DMS53 (cell line): ENCODE measurements at places on chromosomes 12 and 14.
A peak's percentile ranks its signal among the peaks of the same experiment; 100 is the strongest.

DNA sequence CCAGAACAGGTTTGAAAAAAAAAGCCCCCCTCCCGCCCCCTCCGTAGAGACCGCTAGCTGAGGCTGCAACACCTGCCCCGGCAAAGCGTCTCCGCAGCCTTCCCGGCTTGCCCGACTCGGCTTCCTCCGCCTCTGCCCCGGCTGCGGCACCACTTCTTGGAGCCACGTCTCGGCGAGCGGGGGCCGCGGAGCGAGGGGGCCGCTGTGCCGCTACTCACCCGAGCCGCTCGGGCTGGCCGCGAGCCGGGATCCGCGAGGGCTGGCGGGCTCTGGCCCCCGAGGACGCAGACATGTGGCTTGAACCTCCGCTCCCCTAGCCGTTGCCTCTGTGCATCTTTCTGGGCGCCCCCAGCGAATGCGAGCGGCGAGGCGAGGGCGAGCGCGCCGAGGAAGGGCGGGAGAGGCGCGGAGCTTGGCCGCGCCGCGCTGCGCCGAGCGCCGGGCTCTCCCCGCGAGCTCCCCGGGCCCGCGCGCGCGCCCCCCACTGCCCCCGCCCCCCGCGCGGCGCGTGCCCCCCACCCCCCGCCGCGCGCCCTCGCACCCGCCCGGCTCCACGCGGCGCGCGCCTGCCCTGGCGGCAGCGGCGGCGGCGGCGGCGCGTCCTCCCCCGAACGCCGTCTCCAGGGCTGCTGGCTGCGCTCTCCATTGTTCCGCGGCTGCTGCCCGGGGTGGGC lies 249.5 kb downstream of the APAF1 start:
- peak; percentile 72 for DNase-seq

GRCh38 chr12:8014836-8015235 lies 17.7 kb upstream of the FOXJ2 start:
- DNase-seq, result no peak

- DNase-seq, result no peak
These were observed 19.8 kb downstream of the CKB start for GRCh38 chr14:103502877-103503276.

GRCh38 chr12:113052326-113052725 lies 4.2 kb upstream of the DTX1 start:
- DNase-seq, result no peak

DNA sequence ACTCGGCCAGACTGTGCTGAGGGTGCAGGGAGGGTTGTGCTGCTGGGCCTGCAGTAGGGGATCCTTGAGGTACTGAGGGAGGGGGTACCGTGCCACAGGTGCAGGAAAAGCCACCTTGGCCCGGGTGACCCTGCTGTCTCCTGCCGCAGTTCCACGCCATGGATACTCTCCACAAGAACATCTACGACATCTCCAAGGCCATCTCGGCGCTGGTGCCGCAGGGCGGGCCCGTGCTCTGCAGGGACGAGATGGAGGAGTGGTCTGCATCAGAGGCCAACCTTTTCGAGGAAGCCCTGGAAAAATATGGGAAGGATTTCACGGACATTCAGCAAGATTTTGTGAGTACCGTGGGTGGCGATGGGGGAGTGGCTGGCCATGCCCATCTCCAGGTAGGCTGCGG lies 14.0 kb upstream of the CRIP2 start:
- no peak for DNase-seq

DNA sequence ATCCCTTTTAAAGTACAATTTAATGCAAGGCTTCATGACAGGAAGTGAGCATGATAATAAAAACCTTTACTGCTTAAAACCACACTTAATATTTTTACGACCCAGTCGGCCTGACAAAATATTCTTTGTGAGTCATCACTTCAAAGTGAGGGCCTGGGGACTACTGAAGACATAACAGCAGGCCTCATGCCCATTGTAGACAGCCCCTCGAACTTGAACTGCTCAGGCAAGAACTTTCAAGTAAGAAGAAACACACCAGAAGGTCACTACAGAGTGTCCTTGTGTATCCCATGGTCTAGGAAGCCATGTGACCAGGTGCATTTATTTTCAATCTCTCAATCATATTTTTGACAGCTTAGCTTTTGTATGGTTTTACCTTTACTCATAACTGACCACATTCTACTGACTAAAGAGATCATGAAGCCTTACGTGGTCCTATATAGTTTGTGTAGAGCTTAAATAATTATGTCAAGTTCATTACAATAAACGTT lies 61.4 kb upstream of the MANSC4 start:
- peak; percentile 70 for DNase-seq

DNA sequence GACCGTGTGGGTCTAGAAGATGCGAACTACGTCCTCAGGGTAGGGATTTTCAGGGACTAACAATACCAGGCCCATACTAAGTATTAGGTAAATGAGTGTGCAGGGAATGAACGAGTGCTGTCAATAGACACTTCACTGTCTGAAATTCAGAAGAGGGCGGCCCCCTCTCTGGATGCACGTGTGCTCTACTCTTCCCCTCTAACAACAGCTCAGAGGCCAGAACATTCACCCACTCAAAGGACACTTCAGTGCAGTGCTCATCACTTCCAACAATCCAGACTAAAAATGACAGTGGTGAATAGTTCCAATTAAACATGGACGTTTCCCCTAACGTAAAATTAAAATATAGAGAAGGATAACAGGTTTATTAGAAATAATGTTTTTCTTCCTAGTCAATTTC lies 199.9 kb downstream of the CALM1 start:
- no peak for DNase-seq

DNA sequence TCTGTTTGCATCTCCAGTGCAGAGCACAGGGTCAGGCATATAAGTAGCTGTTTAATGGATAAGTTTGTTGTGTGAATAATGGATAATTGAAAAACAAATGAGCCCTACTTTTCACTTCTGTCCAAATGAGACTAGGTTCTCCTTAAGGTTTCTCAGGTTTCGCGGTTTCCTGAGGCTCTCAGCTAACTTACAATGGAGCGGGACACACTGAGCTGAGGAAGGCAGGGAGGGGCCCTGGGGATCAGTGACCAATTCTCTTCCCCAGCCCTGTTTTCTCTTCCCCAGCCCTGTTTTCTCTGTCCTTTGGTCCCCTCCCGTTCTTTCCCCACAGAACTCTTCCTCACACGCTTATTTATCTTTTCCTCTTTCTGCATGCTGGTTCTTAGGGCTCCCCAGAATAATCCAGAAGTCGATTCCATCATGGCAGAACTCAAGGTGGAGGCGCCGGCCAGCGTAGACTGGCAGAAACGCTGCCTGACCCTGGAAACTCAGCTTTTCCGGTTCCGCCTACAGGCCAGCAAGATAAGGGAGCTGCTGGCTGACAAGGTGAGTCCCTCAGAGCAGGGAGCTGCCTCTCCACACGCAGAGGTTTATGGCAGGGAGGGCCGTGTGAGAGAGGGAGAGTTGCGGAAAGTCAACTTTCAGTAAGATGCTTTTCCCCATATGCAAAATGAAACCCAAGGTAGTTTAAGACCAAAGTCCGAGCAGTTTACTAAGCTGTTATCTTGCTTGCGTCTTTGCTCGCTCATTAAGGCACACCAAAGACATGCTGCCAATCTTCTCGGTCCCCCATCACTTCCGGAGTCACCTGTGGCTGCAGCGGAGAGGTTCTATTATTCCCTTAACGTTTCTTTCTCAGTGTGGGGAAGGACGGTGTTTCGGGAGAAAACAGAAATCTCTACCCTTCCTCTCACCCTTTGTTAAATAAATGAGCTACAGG lies 8.6 kb downstream of the PLEKHH1 start:
- no peak for DNase-seq

- peak; percentile 59 for DNase-seq
These were observed at the start of gene NDRG2 for GRCh38 chr14:21024585-21025370. TSS of gene NDRG2 (minus strand) at chr14:21025061. CDS start at chr14:21023315, 1,746 bp downstream.

DNA sequence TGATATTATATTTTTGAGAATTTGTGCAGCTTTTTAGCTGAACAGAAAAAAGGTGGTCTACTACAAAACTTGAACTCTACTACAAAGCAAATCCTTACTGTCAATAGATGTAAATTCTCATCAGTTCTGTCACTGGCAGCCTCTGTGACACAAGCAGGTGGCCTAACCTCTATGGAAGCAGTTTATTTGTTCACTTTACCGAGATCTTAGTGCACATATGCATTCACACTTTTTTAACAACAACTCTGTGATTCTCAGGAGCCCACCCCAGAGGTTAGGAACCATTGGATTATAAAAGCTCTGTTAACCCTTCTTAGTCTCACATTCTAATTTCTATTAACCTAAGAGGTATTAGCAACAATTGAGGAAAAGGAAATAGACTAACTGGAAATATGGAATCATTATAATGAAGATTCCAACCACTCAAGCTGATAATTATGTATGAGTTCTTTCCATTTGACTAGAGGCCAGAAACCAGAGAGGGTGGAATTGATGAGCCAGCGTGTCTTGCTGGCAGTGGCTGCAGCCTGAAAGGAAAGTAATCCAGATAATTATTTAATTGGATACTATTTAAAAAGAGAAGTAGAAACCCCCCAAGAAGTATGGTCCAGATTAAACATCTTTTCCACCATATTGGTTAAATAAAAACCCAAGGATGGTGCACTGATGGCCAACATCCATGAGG lies 451.1 kb downstream of the TMEM117 start:
- DNase-seq, result no peak

- no peak for DNase-seq
These were observed 79.9 kb downstream of the TAOK3 start for GRCh38 chr12:118292836-118293235.

DNA sequence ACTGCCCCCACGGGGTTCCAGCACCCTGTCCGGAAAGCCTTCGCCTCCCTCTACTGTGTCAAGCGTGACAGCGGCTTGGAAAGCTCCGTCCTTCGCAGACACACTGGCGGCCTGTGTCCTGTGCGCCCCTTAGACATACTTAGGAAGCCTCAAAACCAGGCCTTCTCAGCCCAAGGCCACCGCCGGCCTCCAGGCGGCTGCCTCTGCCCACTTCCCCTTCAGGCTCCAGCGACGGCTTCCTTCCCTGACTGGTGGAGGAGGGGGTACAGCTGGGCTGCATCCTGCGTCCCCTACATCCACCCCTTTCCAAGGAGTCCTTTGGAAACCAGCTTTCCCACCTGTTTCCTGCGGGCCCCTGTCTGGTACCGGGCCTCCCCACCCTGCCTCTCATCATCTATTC lies 2.5 kb upstream of the CACNA2D4 start:
- DNase-seq, result no peak

DNA sequence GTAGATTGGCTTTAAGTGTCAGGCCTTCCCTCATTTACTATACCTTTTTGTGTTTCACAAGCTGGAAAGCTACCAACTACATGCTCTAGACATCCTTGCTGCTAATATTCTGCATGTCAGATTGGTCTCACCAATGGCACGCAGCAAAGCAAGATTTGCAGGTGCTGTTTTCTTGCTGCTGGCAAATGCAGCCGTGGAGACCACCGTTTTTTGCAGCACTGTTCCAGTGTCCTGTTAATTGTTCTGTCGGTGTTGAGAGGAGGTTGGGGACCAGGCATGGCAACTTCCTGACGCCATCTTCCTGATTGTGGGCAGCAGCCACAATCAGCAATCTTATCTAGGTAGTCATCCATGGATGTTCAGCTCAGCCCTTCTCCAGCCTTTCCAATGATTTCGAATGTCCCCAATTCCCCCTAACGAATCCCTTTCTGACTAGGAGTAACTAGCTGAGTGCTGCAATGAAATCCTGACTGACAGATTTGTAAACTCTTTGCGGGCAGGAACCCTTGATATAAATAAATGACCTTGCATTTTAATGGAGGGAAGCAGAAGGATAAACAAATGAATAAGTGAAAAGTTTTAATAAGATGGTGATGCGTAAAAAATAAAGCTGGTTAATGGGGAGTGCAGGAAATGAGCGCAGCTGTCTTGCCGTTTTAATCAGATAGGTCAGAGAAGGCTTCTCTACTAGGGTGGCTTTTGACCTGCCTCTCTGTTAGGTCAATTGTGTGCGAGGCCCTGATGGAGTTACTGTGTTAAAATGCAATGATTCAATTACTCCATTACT lies 574 bp upstream of the CRADD start:
- DNase-seq, result no peak

GRCh38 chr12:64186789-64187188 lies 35.3 kb downstream of the KICS2 start:
- DNase-seq, result no peak

- no peak for DNase-seq
These were observed 413.5 kb upstream of the SEL1L start for GRCh38 chr14:81946834-81947798.

DNA sequence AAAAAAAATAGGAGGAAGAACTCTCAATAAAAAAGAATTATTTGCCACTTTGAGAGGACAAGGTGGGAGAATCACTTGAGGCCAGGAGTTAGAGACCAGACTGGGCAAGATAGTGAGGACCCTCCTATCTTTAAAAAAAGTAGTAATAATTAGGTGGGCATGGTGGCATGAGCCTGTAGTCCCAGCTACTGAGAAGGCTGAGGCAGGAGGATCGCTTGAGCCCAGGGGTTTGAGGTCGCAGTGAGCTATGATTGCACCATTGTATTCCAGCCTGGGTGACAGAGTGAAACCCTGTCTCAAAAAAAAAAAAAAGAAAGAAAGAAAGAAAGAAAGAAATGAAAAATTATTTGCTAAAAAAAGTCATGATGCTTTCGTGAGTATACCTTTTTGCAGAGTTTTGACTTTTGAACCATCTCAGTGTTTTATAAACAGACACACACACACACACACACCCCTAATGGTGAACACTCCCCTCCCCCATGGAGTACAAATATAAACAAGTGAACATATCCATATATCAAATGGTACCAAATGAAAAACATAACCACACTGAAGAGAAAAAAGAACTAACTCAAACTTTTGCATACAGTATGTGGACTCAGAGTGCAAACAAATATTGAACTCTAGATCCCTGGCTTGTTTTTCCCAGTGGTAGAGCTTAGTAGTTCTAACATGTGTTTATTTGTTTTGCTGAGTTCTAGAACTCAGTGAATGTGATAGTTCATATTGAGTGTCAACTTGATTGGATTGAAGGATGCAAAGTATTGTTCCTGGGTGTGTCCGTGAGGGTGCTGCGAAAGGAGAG lies 27.7 kb upstream of the DNM1L start:
- DNase-seq, result no peak

DNA sequence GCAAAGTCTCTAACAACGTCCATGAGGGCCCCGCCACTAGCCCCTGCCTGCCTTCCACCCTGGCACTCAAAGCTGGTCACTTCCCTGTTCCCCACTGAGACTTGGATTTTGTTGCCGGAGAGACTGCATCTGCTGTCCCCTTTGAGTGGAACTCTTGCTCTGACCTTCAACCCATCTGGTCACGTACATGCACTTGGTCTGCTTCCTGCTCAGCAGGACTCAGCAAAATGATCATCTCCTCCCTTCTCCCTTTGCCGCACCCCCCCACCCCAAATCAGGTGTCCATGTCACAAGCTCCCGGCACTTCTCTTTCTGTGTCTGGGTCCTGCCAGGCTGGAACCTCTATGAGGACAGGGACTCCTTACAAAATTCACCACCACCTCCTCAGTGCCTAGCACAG lies 180.9 kb downstream of the CHST11 start:
- no peak for DNase-seq

DNA sequence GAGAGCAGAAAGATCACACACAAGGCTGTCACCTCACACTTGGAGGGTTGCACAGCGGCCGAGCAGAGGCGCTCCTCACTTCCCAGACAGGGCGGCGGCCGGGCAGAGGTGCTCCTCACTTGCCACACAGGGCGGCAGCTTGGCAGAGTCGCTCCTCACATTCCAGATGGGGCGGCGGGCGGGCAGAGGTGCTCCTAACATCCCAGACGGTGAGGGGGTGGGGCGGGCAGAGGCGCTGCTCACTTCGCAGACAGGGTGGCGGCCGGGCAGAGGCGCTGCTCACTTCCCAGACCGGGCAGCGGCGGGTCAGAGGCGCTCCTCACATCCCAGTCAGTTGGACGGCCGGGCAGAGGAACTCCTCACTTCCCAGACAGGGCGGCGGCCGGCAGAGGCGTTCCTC lies 9.1 kb downstream of the TMBIM4 start:
- DNase-seq, result no peak

- DNase-seq, result no peak
These were observed 180.0 kb upstream of the C14orf180 start for GRCh38 chr14:104399432-104400155.
